ENCODE measurements at places on chromosomes 1 and 21.

DNA sequence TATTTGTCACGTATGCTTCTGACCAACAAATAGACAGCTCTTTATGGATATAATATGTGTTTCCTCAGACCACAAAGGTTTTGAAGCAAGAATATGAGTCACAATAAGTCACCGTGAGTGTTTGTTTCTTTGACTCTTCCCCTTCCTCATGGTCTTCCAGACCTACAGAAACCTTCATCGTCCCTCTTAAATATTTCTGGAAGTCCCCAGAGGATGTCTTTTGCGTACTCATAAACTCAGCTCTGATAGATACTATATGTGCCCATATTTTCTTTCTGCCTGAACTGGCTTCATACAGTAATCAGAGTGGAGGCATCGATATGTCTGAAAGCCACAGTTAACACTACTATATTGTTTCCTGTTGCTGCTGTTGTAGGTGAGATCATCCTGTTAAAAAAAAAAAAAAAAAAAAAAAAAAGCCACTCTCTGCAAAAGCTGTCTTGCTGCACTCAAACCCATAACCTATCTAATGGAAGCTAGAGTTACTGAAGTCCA, 38.4 kb downstream of the ADAMTS1 start:
- no peak for DNase-seq

DNA sequence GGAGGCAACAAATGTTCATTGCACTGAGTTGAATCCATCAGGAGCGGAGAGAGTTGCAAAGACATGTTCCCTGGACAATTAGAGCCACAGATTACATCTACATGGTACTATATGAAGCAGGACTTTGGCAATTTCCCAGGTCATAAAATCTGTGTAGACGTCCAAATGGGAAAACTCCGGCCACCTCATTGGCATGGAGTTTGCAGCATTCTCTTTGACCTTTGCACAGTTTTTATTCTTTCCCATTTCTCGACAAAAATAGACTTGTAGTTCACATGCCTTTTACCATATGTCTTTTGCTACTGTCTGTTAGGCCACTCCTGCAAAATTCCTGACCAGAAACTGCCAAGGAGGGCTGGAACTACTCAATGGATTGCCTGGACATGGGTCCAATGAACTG, 48.2 kb downstream of the UBE2T start:
- no peak for DNase-seq

DNA sequence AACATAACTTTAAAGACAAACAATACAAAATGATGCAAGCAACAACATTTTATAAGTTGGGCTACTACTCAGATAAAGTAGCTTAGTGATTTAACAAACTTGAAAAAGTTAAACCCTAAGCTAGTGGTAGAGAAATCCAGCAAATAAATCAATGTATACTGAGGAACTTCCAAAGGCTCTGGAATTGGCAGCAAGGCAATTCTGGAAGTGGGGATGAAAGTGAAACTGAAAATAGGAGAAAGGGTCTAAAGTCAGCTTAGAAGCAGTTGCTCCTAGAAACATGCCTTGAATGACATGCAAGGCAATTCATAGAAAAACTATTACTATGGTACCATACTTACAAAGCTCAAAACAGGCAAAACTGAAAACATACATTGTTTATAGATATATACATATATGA, 90.0 kb upstream of the CAMK1G start:
- DNase-seq, result no peak

DNA sequence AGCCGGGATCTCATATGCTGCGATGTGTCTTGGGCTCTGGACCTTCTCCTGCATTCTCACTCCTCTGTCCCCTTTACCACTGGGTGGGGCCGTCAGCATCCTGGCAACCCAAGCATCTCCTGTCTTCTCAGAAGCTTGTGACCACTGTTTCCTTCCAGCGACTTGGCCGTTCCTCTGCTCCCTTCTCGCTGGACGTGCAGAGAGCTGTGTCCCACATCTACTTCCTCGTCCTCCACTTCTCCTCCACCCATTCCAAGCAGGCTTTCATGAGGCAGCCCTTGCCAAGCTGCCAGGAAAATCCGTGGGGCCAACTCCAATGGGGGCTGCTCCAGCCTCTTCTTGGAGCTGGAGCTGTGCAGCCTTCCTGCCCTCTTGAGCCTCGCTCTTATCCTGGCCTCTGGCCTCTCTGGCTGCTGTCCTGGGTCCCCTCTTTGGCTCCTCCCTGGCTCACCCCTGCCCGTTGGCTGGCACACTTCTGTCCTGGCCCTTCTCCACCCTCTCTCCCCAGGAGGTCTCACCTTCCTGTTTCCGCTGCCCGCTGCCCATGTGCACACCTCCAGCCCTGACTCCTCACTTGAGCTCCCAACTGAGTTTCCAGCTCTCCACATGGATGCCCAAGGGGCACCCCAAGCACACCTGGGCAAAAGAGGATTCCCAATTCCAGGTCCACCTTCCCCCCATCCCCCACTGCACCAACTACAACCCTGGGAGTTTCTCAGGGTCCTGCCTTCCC, 8.7 kb downstream of the FAM131C start:
- DNase-seq, result no peak

DNA sequence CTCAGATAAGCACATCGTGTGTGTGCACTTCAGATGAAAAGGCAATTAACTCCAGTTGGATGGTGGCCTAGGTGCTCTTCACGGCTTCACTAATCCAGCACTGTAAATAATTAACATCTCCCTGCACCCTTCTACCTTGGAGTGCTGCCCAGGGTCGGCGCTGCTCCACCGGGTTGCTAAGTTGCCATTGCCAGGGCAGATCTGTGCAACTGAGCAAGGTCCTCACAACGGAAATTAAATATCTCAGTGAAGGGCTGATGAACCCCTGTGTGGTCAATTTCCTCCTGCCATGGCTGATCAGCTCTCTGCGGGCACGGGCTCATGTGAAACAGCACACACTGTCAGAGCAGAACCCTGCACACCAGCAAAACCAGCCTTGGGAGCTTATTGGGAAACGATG, 63.2 kb downstream of the SYDE2 start:
- no peak for DNase-seq

GRCh38 chr1:67626090-67626860, 58.7 kb upstream of the GADD45A start:
- no peak for DNase-seq

DNA sequence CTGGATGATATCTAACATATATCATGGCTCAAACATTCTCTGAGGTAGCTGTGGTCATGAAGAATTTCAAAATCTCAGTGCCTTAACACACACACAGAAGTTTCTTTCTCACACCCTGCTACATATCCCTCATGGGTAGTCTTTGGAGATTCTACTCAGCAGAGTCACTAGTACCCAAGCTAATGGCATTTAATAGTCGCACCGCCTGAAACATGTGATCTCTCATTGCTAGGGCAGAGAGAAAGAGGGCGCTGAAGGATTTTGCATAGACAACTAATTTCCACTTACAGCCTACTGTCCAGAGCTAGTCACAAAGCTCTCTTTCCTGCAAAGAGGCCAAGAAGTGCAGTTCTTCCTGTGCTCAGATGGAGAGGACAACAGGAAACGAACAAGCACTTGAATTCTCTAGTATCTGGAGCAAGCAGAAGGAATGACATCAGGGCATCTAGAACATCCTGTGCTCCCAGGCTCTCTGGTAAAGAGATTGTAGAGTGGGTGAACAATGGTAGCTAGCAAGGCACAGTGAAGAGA, 183.4 kb upstream of the PTBP2 start:
- DNase-seq, result no peak

DNA sequence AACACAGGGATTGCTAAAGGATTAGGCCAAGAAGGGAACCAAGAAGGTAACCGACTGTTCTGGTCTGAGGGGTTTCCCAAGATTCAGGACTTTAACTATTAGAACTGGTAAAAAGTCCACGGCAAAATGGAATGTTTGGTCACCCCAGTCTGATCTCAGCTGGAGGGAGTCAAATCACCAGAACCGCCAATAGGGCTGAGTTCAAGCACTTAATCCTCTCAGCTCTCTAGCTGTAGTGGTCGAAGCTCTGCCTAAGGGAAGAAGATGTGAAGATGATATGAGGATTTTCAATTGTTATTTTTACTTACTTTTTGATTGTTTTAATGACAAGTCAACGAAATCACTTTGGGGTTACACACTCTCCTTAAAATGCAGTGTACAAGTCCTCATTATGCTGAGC, 29.1 kb downstream of the F5 start:
- DNase-seq, result no peak

DNA sequence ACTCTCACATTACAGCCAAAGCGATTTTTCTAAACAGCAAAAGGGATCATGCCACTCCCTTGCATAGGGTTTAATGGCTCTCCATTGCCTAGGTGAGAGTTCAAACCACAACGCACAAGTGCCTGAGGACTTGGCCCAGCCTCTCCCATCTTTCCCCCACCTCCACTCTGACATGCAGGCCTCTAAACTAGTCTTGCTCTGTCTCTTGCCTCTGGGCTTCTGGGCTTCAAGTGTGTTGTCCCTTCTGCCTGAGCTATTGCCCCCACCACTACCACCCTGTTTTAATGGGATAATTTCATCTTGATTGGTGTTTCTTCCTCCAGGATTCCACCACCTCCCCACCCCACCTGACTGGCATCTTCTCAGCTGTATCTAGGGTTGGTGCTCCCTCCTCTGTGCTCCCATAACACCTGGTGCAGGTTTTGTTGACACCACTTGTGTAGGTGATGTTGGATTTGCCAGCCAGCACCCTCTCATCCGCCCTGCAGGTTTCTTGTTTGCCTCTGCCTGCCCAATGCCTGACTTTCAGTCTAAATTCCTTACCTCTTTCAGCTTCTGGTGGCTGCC, 2.7 kb upstream of the ZBTB21 start:
- no peak for DNase-seq

- DNase-seq, result no peak
These were observed 16.7 kb downstream of the CD247 start for GRCh38 chr1:167501515-167502191.
